ENCODE measurements at places on chromosomes 3 and 15.

- DNase-seq, result no peak
Observed at GRCh38 chr3:118740722-118741290, 293.8 kb downstream of the IGSF11 start.

DNA sequence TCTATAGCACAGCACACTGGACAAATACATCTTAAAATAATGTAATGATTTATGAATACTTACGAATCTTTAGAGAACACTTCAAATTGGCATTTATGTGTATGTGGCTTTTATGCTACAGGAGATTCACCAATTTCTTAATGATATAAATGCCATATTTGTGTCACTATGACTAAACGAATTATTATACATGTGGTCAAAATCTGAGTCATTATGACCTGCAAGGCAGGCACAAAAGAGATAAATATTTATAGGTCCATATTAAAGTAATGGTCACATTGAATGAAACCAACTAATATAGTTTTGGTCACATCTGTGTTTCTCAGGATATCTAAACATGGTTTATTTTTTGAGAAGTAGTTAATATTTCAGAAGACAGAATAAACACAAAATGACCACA is 232.3 kb upstream of the SEMA6D start:
- no peak for DNase-seq

GRCh38 chr3:65751123-65751700 is 287.5 kb downstream of the MAGI1 start:
- peak; percentile 24 for DNase-seq

- no peak for DNase-seq
Observed at GRCh38 chr15:90306560-90306959, 41.1 kb downstream of the NGRN start.
